ENCODE measurements at places on chromosomes 4 and X.

GRCh38 chrX:72038868-72039267 is 92.8 kb downstream of the RTL5 start:
- DNase-seq = no peak

GRCh38 chrX:102654696-102655095 is 3.4 kb downstream of the GPRASP1 start:
- no peak for DNase-seq

GRCh38 chr4:156388826-156389225 is 435.2 kb upstream of the CTSO start:
- DNase-seq = no peak

GRCh38 chr4:182560358-182560757 is 317.2 kb downstream of the TENM3 start:
- DNase-seq = peak; percentile 87

DNA sequence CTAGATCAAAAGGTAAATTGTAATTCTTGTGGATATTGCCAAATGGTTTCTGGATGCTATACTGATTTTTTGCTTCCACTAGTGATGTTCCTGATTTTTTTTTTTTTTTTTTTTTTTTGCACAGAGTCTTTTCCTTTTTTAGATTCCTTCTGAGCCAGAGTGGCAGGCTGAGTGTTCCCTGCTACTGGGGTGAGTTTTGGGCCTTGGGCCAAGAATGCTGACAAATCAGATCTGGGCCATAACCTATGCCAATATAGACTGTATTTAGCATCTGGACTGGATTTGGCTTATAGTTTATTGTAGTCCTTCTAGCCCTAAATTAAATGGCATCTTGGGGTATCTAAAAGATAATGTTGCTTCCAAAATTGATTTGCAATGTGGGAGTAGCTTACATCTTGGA is 52.8 kb downstream of the REPS2 start:
- no peak for DNase-seq

GRCh38 chrX:152930516-152930915 is 32.6 kb downstream of the ZNF185 start:
- DNase-seq = no peak

DNA sequence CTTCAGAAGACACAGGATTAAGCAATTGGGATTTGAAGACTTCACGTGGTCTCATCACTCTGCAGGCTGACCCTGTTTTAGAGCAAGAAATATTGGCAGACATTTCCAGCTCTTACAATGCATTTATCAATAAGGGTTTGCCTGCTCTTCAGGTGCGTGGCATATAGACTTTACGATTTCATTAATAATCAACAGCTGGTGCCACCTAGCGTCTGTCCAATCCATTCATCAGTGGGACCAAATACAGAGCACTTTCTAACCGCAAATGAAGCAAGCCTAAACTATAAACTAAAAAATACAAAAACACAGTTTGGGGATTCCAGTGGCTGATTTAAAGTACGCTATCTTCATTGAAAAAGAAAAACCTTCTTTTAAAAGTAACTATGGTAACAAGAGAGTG is 125.4 kb upstream of the DMD start:
- peak; percentile 13 for DNase-seq

GRCh38 chrX:2251211-2251610 is 249.6 kb downstream of the DHRSX start:
- no peak for DNase-seq

DNA sequence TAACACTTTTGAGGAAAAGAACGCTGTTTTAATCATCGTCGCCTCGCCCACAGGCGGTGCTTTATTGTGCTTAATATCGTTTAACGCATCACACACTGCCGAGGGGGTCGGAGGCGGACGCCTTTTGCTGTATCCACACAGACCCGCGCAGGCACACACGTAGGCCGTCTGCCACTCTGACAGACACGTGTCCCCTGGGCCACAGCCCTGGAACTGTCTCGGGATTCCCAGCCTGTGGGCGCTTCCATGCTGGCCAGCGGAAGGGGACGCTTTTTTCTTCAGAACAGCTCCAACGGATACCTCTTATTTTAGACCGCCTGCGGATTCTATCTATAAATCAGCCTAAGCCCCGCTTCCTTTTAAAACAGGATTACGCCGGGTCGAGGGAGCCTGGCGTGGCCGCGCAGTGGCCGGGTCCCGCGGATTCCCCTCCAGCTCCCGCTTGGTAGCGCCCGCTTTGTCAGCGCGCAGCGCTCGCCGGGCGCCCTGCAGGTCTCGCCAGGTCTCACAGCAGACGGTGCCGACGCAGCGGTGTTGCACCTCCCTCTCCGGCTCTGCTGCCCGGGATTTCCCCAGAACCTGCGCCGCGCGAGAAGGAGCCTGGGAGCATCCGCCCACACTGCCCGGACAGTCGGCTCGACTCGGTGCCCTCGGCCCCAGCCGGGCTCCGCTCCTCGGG is at the start of gene NOCT:
Gene NOCT (plus strand): TSS at position 513 of the 679 bp plus-strand sequence. CDS start 201 bp downstream, outside the sequence.
- peak; percentile 78 for DNase-seq

- no peak for DNase-seq
Observed at GRCh38 chr4:55386073-55386472, 9.7 kb upstream of the TMEM165 start.

GRCh38 chrX:21658152-21658737 is at the start of gene KLHL34:
TSS of gene KLHL34 (minus strand) at chrX:21658330. CDS start at chrX:21657788, 542 bp downstream.
- DNase-seq = no peak
